ENCODE measurements at places on chromosomes 11 and 22.

- no peak overlapping the region for H3K27ac ChIP-seq
- H3K4me3 ChIP-seq: no peak overlapping the region
- H3K27me3 ChIP-seq: peaks cover 9% of the 10 kb centered on the region
These were observed 28.4 kb upstream of the PANX1 start for GRCh38 chr11:94100253-94100652.

GRCh38 chr11:42172441-42172840 lies 713.0 kb upstream of the LRRC4C start:
- no peak overlapping the region for H3K27ac ChIP-seq
- DNase-seq: no peak
- no peaks in the 10 kb centered on the region for H3K27me3 ChIP-seq
- no peaks in the 10 kb centered on the region for H3K36me3 ChIP-seq

- peak; percentile 98 for DNase-seq
- H3K4me1 ChIP-seq: peaks cover 49% of the 10 kb centered on the region
- peak within 1 kb of the TSS; percentile 99 for H3K27ac ChIP-seq
- no peaks in the 10 kb centered on the region for H3K36me3 ChIP-seq
- peak within 1 kb of the TSS; percentile 95 for H3K4me3 ChIP-seq
- H3K27me3 ChIP-seq: peaks cover 4% of the 10 kb centered on the region
These were observed at the start of gene PHRF1 for GRCh38 chr11:575996-576768. Gene PHRF1, plus strand, starts transcription at chr11:576470. Its CDS starts 5,043 bp downstream, at chr11:581513.

- H3K27me3 ChIP-seq: no peaks in the 10 kb centered on the region
- H3K4me1 ChIP-seq: peaks cover 4% of the 10 kb centered on the region
- no peaks in the 10 kb centered on the region for H3K36me3 ChIP-seq
- DNase-seq: no peak
These were observed 48.5 kb downstream of the PAK1 start for GRCh38 chr11:77425346-77425745.

DNA sequence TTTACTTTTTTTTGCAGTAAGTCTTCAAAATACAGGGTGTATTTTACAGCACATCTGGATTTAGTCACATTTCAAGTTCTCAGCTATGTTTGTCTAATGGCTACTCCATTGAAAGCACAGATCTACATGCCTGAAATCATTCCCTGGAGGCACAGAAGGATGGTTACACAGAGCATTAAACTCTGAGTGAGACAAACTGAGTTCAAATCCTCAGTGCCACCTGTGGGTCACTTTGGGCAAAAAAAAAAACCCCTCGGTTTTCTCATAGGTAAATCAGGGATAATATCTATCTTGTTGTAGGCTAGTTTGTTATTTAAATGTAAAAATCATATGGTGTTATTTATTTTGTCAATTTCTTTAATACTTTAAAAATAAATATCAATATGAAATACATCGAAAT lies 7.7 kb downstream of the ANKRD49 start:
- H3K4me1 ChIP-seq: no peaks in the 10 kb centered on the region
- peaks cover 10% of the 10 kb centered on the region for H3K36me3 ChIP-seq
- H3K27ac ChIP-seq: no peak overlapping the region
- no peaks in the 10 kb centered on the region for H3K27me3 ChIP-seq
- no peak overlapping the region for H3K4me3 ChIP-seq

DNA sequence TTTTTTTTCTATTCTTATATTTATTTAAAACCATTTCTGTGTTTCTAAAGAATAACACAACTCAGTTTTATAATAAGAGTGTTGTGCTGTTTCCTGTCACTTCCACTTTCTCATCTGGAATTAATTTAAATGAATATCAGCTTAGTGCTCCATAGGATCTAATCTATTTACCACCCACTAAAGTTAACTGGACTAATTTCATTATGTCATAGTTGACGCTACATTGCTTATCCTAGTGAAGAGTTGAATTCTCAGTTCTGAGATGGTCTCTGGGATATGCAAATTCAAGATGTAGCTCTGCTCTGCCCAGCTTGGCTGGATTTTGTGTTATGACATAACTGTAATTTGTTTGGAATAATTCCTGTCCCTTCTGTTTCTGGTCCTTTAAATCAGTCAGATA lies 380.1 kb downstream of the METTL15 start:
- no peak overlapping the region for H3K4me3 ChIP-seq
- H3K36me3 ChIP-seq: no peaks in the 10 kb centered on the region
- peaks cover 6% of the 10 kb centered on the region for H3K4me1 ChIP-seq
- no peaks in the 10 kb centered on the region for H3K27me3 ChIP-seq
- no peak overlapping the region for H3K27ac ChIP-seq
- DNase-seq: no peak

DNA sequence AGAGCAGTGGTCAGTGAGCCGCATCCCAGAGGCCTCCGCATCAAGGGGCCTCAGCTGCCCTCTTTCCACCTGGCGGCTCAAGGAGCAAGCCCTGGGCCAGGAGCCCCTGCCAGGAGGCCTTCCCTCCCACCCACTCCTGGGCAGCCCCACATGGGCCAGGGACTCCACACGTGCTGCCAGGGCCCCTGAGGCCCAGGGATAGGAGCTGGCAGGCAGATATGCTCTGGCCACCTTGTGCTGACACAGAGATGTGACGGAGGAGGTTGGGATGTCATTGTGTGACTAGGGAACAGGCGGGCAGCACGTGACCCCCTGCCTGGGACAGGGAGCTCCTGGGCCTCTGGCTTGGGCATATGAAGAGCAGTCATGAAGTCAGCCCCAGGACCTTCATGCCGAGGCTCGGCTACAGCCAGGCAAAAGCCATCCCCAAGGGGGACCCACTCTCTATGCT lies 77.9 kb downstream of the PIWIL3 start:
- H3K27ac ChIP-seq: no peak overlapping the region
- no peaks in the 10 kb centered on the region for H3K36me3 ChIP-seq
- H3K27me3 ChIP-seq: no peaks in the 10 kb centered on the region
- H3K4me1 ChIP-seq: peaks cover 45% of the 10 kb centered on the region
- no peak overlapping the region for H3K4me3 ChIP-seq

GRCh38 chr11:89660234-89660633 lies 49.9 kb upstream of the TRIM77 start:
- H3K4me1 ChIP-seq: no peaks in the 10 kb centered on the region
- no peak overlapping the region for H3K4me3 ChIP-seq
- H3K27me3 ChIP-seq: no peaks in the 10 kb centered on the region
- DNase-seq: no peak
- no peak overlapping the region for H3K27ac ChIP-seq

DNA sequence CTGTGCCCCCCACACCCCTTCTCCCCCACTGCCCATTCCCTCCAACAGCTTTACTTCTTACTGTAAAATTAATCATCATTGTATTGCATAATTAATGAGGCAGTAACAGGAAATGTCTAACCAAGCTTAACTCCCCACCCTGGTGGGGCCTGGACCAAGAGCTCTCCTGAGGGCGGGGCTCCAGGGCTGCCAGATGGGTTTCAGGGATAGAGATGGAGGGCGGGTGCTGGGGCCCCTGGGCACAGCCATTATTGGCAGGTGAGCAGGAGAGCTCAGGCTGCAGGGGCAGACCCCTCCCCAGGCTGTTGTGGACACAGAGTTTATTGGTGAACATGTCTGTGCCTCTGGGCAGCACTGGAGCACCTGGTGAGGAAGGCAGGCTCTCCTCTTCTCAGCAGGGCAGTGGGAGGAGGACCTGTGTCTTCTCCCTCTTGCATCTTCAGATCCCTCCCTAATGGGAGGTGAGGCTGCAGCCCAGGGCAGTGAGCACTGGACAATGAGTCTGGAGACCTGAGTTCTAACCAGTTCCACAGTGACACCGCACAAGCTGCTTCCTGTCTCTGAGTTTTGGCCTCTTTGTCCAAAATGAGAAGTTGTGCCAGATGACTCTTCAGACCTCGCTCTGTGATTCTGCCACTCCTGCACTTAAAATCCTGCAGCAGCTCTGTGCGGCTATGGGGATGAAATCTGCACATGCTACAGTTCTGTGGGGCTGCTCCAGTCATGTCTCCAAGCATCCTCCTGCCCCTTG lies 233.3 kb downstream of the CEP164 start:
- H3K27ac ChIP-seq: no peak overlapping the region
- no peak for DNase-seq
- no peak overlapping the region for H3K4me3 ChIP-seq
- H3K4me1 ChIP-seq: no peaks in the 10 kb centered on the region
- no peaks in the 10 kb centered on the region for H3K36me3 ChIP-seq

- H3K27ac ChIP-seq: peak overlapping the region; percentile 98
- no peak for DNase-seq
- H3K4me1 ChIP-seq: peaks cover 19% of the 10 kb centered on the region
- peaks cover 18% of the 10 kb centered on the region for H3K36me3 ChIP-seq
- no peaks in the 10 kb centered on the region for H3K27me3 ChIP-seq
These were observed 15.4 kb downstream of the PPM1F start for GRCh38 chr22:21937041-21937820.

DNA sequence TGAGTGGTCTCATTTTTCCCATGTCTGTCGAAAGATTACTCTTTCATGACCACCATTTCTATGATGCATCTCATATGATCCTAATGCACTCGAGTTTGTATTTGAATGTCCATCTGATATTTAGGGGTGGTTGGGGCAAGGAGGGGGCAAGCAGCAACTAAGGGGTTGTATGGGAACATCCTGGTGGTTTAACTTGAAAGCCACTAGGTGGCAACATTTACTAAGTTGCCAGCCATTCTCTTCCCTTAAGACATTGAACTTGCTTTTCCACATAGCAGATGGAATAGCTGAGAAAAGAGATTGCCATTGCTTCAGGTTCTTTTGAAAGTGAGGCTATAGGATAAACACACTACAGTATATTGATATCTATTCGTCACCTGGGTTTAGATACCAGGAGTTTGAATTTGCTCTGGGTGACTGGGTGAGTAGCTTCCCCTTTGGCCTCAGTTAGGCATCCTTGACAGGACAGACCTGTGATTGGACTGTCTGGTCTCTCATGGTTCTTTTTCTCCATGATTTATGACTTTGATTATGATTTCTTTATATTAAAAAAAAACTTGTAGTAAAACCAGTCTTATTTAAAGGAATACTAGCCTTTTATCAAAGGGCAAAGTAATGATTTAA lies 32.4 kb downstream of the NF2 start:
- H3K36me3 ChIP-seq: peaks cover 12% of the 10 kb centered on the region
- DNase-seq: no peak
- no peaks in the 10 kb centered on the region for H3K27me3 ChIP-seq
- no peak overlapping the region for H3K27ac ChIP-seq

- no peaks in the 10 kb centered on the region for H3K27me3 ChIP-seq
- no peak for DNase-seq
These were observed 27.1 kb upstream of the CHKA start for GRCh38 chr11:68148071-68148805.

DNA sequence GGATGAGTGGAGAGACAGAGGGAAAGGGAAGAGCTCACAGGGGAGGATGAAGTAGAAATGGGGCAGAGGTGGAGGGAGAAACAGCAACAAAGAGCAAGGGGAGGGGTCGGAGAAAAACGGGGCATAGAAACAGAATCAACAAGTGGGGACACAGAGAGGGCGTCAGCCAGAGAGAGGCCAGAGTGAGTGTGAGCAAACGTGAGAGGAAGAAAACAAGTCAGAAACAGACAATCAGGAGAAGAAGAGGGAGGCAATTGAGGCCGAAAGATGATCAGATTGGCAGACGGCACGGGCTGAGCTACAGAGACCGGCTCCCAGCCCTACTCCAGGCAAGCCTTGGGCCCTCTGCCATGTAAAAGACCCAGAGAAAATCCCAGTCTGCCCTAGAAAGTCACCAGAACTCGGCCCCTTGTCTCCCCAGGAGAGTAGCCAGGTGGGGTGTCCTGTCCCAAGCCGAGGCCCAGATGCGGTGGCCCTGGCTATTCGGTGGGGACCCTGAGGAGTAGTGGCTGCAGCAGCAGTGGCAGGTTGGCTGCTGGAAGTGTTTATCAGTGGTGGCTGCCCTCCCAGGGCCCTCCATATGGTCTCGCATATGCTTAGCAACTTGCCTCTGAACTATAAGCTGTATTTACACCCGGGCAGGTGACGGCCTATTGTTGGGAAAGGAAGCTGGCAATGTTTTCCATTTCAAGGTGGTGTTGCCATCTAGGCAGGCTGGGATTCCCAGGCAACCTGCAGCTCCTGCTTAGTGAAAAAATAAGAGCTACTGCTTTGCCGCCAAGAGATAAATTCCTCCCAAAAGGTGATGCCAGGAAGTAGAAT lies 14.8 kb upstream of the TSPAN18 start:
- no peaks in the 10 kb centered on the region for H3K27me3 ChIP-seq
- H3K27ac ChIP-seq: peak overlapping the region; percentile 72
- no peaks in the 10 kb centered on the region for H3K36me3 ChIP-seq
- peaks cover 27% of the 10 kb centered on the region for H3K4me1 ChIP-seq

- H3K4me3 ChIP-seq: no peak overlapping the region
- H3K4me1 ChIP-seq: peaks cover 41% of the 10 kb centered on the region
- peaks cover 10% of the 10 kb centered on the region for H3K36me3 ChIP-seq
- H3K27ac ChIP-seq: peak overlapping the region; percentile 51
- H3K27me3 ChIP-seq: no peaks in the 10 kb centered on the region
These were observed 39.0 kb downstream of the MYH9 start for GRCh38 chr22:36348760-36349159.

DNA sequence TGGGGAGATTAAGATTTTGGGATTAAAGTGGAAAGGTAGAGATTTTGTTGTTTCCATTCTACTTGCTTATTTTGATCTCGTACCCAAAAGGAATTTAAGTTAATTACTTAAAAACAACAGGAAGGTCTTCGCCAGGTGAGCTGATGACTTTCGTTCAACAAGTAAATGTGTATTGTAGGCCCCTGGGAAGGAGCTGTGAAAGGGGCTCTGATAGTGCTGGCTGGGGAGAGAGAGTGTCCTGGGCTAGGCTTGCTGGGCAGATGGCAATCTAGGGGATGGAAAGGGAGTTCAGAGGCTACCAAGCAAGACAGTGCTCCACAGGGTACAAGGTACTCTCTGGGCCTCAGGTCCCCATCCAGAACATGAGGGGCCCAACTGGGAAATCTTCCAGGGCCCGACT lies 189.4 kb downstream of the CEP164 start:
- peaks cover 10% of the 10 kb centered on the region for H3K27me3 ChIP-seq
- no peaks in the 10 kb centered on the region for H3K36me3 ChIP-seq
- peaks cover 8% of the 10 kb centered on the region for H3K4me1 ChIP-seq
- no peak for DNase-seq
- H3K4me3 ChIP-seq: no peak overlapping the region
- no peak overlapping the region for H3K27ac ChIP-seq

DNA sequence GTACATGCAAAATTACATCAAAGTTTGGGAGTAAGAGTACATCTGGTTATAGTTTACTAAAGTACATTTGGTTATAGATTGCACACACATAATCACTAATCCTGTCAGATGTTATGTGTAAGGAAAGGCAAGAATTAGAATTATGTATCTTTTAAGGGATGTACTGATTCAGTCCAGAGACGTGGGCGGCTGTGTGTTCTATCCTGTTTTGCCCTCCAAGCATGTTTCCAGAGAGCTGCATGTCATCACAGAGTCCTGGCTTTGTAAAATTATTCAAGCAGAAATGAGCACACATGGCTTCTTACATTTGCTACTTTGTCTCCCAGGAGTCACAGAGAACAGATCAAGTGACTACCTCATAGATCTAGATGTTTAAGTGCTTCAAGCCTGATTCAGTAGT lies 33.2 kb upstream of the CEP126 start:
- no peak overlapping the region for H3K4me3 ChIP-seq
- DNase-seq: no peak
- H3K4me1 ChIP-seq: no peaks in the 10 kb centered on the region
- H3K36me3 ChIP-seq: no peaks in the 10 kb centered on the region
- peaks cover 9% of the 10 kb centered on the region for H3K27me3 ChIP-seq

DNA sequence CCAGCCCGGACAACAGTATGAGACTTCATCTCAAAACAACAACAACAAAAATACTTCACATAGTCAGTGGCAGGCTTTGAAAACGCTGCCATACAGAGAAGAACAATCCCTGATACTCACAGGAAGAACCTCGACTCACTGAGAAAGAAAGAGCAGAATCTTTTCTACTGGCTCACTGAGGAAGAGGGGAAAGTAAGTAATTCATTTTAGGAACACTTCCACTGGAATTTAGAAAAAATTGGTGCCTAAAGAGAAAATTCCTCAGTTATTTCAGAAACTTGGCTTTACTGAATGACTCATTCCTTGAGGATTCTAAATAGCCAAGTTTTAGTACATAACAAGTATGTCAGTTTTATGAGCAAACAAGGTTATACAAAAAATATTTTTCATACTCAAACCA lies 12.3 kb downstream of the NARS2 start:
- H3K27me3 ChIP-seq: no peaks in the 10 kb centered on the region
- peak overlapping the region; percentile 85 for H3K27ac ChIP-seq
- peaks cover 28% of the 10 kb centered on the region for H3K4me1 ChIP-seq
- no peak for DNase-seq

All from mesothelial cell of epicardium (in vitro differentiated cells).